Globus pallidus (tissue), 1 donor: ENCODE measurements at places on chromosomes 11 and 22.

DNA sequence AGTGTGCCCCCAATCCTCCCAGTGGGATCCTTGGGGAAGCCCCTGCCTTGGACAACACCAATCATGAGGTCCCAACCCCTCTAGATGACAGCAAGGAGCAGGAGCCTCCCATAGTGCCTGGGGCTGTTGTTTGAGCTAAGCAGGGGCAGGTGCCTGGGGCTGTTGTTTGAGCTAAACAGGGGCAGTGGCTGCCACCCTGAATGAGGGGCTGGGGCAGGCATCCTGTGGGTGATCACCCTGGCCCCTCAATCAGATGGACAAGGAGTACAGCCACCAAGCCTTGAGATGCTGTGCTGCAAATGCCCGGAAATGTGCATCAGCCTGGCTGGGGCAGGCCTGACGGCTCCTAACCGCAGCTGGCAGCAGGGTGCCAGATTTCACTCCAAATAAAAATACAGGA, 66.7 kb downstream of the MYEOV start:
- DNase-seq, result no peak

DNA sequence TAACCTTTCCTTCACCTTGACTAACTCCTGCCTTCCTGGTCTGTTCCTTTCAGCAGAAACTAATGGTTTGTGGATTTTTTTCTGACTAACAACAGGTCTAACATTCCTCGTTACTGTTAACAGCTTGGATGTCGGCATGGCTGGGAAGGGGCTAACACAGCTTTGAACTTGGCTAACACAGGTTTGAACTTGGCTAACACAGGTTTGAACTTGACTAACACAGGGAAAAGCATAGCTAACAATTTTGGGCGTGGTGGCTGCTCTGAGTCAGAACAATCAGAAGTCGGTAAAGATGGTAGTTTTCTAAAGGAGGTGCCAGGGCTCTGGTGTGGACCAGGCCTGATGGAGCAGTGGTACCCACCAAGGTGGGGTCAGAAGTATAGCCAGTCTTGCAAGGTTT, 16.1 kb downstream of the MIAT start:
- DNase-seq, result no peak

DNA sequence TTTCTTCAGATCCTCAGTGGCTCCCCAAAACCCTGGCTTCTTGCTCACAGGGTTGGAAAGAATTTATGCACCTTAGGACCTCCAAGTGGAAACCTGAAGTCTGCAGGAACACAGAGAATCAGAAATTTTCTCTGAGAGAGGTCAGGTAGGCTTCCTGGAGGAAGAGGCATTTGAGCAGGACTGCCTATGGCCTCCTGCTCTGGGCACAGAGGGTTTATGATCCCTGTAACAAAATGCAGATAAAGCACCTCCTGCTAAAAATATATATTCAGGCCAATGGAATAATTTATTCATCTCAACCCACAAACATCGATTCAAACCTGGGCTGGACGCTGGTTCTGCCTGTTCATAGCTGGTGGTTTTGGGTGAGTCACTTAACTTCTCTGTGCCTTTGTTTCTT, 68.1 kb upstream of the FGF3 start:
- no peak for DNase-seq

DNA sequence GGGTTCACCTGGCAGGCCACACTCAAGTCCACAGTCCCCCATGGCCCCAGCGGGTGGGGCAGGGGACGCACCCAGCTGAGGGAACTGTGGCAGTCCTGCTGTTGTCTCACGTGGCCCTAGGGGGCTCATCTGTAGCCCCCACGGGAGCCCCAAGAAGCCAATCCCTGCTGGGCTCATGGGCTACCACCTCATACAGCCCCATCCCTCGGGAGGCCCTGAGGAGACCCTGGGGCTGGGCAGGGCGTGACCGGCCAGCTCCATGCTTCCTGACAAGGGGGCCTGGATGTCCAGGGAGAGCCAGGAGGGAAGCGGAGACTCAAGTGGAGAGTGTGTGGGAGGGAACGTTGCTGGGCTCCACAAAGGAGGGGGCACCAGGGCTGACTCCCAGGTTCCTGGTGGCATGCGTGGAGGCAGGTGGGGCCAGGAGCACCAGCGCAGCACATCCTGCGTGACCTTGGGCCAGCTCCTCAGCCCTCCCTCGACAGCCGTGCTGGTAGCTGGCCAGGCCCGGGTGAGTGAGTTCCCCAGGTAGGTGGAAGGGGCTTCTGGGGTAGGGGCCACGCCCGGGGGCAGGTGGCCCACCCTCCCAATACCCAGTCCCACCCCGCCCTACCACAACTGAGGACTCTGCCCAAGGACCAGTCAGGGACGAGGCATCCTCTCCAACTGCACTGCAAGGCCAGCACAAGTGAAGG, 7.9 kb downstream of the RTN4R start:
- no peak for DNase-seq

- DNase-seq, result no peak
Observed at GRCh38 chr22:46376908-46377524, 41.5 kb downstream of the TRMU start.

GRCh38 chr11:133230431-133230830, 301.9 kb downstream of the OPCML start:
- DNase-seq, result no peak

DNA sequence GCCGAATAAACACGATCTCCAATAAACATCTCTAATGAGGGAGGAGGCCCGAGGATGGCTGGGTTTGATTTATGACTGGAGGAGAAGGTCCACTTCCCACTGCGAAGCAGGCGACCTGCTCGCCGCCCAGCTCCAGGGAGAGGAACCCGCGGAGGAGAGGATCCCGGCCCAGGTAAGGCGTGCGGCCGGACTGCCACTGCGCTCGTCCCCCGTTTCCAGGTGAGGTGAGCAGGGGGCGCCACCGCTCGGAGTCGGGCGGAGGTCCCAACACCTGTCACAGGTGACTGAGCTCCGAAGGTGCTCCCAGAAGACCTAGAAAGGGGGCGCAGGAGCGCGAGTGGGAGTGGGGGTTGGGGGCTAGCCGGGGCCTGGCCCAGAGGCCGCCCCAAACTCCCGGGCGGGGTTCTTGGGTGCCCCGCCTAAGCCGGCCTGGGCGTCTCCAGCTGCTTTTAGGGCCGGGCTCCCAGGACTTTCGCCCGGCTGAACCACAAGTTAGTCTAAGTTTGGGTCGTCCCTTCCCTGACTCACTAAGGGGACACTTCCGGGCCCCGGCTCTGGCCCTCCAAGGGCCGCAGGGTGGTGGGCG, 5.4 kb upstream of the PAX6 start:
- no peak for DNase-seq

- no peak for DNase-seq
Observed at GRCh38 chr11:117621226-117621625, 175.8 kb downstream of the DSCAML1 start.

- no peak for DNase-seq
Observed at GRCh38 chr11:46673713-46674462, 26.5 kb downstream of the ARHGAP1 start.

GRCh38 chr11:1119604-1120146, 38.1 kb upstream of the MUC5AC start:
- DNase-seq, result no peak

DNA sequence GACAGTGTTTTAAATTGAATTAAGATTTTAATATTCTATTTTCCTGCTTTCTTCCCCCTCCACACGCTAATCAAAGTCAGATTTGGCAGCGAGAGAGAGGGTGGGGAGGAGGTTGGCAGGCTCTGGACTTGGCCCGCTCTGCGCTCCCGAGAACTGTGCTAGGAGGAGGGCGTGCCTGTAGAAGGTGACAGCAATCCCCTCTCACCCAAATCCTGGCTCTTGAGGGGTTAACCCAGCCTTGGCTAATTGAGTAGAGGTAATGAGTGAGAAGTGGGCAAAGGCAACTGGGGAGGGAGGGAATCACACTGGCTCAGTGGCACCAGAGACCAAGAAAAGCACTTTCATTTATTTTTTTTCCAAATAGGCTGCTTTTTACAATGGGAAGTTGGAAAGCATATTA, 42.2 kb downstream of the BUD13 start:
- no peak for DNase-seq

GRCh38 chr11:2474059-2474901, 29.5 kb downstream of the KCNQ1 start:
- no peak for DNase-seq

GRCh38 chr22:20440637-20441591, 3.3 kb upstream of the SCARF2 start:
- DNase-seq, result no peak

- DNase-seq, result no peak
Observed at GRCh38 chr22:27151407-27151806, 494.0 kb downstream of the MIAT start.

DNA sequence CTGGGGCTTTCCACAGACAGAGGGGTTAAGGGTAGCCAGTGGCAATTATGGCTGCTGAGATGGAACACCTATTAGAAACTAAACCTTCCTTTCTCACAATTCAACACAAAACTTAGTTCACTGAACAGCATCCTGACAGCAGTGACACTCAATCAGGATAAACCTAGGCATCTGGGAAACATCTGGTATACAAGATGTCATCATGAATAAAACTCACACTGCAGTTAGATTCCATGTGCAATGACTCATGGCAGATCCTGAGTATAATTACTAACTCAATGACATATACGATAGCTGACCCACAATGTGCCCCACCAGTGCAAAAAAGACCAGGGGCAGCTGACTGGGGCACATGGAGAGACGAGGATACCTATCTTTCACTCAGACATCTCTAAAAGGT, 17.7 kb downstream of the RBFOX2 start:
- DNase-seq, result no peak

DNA sequence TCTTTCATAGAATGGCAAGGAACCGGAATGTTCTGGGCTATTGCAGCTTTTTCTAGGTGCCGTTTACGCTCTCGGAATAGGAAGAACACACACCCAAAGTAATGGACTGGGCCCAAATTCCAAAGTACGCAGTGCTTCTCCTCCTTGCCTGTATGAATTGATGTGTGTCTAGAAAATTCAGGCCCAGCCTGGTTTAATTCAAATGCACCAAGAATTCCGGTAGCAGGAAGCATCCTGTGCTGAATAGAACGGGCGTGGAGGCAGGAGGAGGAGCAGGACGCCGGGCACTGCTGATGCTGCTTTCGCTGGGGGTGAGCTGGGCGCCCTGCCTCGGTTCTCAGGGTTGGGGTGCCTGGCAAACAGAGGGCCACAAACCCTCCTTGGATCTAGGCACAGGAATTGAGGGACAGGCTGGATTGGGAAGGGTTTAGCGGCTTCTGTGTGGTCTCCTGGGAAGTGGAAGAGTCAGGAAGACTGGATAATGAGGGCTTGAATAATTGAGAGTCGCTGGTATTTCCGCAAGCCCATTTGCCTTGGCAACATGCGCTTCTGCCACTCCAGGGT, 2.0 kb downstream of the PARVB start:
- no peak for DNase-seq

GRCh38 chr11:86717817-86718501, 45.5 kb upstream of the ME3 start:
- no peak for DNase-seq

DNA sequence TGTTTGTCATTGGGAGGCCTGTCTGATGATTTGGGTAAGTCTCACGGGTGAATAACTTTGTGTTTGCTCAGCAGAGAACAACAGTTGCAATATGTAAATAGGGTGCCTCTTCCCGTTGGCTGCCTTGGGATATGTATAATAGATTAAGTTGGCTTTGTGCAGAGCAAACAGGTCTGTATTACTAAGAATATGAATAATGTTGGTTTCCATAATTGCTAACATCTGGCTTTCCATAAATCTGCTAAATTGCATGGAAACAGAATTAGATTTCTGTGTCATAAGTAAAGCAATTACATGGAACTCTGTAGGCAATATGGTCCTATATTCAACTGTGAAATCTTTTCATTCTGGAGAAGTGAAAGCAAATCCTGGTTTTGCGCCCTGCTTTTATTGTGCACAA, 636.0 kb upstream of the ANO5 start:
- no peak for DNase-seq
